ENCODE measurements at places on chromosomes 1 and 21.
A peak's percentile ranks its signal among the peaks of the same experiment; 100 is the strongest.

DNA sequence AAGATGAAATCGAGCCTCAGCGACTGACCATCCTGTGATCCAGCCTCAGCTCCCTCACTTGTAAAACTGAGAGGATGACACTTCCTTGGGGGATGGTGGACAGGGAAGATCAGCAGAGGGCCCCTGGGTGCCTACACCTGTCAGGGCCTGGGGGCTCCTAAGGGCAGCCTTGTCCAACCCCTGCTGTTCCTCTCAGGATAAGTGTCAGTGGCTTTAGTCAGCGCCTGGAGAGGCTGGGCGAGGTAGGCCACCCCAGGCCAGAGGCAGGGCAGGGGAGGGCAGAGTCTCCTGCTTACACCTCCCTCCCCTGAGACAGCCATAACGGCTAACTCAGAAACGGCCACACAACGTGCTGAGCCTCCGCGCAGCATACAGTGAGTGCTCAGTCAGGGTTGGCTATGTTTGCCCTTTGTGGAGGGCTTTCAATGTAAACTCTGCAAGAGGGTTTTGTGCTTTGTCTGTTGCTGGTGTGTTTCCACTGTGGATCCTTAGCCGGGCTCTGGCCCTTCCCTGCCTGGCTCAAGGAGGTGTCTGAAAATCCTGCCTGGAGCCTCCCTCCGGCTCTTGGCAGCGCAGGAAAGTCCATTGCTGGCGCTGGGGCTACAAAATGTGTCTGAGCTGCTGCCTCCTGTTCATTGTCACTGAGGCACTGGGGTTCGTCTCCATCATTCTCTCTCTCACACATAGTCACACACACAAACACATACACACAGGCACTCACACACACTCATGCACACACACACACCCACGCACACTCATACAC lies 588.4 kb downstream of the PTPRU start:
- DNase-seq, result no peak

DNA sequence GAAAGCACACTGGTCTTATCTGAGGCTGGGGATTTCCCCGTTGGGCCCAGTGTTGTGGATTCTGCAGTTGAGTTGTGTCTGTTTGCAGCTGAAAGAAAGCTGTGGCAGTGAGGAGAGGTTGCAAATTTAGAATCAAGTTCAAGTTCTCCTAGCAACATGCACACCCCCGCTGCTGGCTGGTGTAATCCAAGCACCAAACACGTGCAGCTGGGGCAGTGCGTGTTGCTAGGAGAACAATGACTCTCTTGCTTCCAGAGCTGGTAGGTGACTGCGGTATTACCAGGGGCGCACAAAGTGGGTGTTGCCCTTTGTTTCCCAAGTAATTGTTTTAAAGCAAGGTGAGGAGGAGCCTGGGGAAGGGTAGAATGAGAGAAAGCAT lies 91.5 kb downstream of the IER5 start:
- peak; percentile 37 for DNase-seq

GRCh38 chr1:11558276-11558675 lies 79.3 kb downstream of the DISP3 start:
- DNase-seq, result no peak

- DNase-seq, result no peak
Observed at GRCh38 chr1:148379697-148380096, 103.4 kb downstream of the PPIAL4G start.

- DNase-seq, result no peak
Observed at GRCh38 chr1:178724728-178725465, at the start of gene RALGPS2. TSS of gene RALGPS2 (plus strand) at chr1:178725244. CDS start at chr1:178776765, 51,521 bp downstream.

- no peak for DNase-seq
Observed at GRCh38 chr1:89546934-89547562, 22.4 kb downstream of the LRRC8B start.
